NCI-H1930 (cell line): ENCODE measurements at places on chromosomes 12 and 14.

DNA sequence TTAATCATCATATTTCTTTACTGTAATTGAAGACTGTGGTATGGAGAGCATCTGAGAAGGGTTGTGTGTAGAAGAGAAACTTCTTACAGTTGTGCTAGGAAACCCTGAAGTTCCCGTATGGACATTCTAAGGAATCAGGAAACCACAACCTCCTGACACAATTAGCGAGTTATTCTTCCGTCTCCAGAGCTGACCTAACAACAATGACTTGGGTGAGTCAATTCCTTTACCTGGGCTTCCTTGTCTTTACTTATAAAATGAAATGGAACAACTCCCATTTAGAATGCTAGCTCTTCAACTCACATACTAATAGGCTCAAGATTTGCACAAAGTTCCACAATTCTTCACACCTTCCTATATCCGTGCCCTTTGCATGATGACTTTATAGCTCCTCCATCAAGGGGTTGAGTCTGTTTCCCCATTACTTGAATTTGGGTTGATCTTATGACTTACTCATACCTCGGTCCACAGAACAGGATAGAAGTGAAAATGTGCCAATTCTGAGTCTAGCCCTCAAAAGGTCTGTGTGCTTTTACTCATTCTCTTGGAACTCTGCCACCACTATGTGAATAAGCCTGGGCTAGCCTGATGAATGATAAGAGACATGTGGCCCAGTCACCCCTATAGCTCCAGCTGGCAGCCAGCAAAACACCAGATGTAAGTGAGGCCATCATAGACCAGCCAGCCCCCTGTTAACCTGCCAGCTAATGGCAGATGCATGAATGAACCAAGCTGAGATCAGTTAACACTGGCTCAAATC is 459.4 kb downstream of the ETNK1 start:
- DNase-seq: no peak

DNA sequence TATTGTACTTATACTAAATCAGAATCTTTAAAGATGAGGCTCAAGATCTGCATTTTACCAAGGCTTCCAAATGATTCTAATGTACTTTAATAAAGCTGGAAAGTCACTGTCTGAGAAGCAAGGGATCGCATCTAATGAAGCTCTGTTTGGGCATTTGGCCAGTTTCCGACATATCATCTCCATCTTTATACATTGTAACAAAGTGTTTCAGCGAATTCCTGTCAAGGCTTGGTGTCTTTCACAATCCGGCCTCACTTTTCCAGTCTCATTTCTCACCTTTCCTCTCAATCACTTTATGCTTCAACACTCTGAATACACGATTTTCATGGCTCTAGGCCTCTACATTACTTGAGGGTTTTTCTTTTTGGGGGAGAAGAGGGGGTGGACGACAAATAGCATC is 27.5 kb upstream of the INSM2 start:
- DNase-seq: no peak

GRCh38 chr12:102769323-102769916 is 147.6 kb downstream of the PAH start:
- no peak for DNase-seq

DNA sequence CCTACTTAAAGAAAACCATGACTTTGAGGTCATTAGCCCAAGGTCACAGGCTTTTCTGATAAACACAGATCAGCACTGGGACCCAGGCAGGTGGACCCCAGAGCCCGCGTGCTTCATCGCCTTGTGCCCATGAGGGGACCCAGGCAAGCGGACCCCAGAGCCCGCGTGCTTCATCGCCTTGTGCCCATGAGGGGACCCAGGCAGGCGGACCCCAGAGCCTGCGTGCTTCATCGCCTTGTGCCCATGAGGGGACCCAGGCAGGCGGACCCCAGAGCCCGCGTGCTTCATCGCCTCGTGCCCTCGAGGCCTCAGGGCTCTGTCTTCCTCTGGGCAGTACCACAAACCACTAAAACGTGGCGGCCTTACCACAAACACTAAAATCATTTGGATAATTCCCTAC is 31.7 kb downstream of the STX2 start:
- no peak for DNase-seq

DNA sequence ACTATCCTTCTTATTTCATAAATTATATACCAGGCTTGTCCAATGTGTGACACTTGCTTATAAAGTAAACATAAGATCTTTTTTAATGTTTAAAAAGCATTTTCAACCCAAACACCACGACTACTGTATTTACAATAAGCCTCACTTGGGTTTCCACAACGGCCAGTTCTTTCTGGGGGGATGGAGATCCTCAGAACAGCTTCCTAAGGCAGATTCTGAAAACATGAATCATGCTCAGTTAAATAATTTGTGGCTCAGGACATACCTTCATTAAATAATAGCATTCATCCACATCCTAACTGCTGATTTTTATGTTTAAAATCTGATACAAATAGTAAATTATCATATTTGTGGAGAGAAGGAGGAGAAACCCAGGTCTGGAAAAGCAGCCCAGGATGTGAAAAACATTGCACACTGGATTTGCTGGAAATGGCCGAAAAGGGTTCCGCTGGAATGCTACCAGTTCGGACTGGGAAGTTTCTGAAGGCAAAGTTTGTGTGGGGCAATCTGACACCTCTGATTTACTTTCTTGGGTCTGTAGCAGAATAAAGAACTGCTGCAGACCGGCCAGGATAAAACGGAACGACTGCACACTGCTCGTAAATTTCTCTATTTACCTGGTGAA is 597 bp downstream of the GLT8D2 start:
- no peak for DNase-seq

DNA sequence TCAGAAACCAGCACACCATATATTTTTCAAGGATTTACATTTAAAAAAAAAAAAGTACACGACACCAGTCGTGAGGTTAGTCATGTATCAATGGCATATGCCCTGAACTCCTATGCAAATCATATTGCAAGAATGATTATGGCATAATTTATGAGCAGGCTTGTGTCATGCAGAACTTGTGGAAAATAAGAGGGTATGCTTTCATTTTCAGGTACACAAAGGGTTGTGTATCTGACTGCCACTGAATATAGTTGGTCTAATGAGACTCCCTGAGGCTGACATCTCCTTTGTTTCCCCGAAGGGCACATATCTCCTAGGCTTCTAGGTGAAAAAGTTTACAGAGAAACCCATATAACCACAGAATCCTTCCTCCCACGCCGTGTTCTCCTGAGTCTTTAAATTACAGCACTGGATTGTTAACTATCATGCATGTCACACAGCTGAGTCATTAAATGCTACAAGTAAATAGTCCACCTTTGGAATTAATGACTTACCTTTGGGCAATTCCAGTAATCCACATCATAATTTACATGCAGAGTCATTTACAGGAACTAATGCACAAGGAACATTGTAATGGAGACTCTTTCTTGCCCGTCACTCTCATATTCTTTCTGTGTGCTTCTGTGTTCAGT is 356.7 kb upstream of the DIO2 start:
- no peak for DNase-seq

- DNase-seq: no peak
Observed at GRCh38 chr12:82047446-82047845, 288.3 kb upstream of the PPFIA2 start.

- DNase-seq: no peak
Observed at GRCh38 chr14:91681893-91682563, 49.9 kb downstream of the CATSPERB start.

- DNase-seq: no peak
Observed at GRCh38 chr14:81849714-81850113, 316.1 kb upstream of the SEL1L start.

DNA sequence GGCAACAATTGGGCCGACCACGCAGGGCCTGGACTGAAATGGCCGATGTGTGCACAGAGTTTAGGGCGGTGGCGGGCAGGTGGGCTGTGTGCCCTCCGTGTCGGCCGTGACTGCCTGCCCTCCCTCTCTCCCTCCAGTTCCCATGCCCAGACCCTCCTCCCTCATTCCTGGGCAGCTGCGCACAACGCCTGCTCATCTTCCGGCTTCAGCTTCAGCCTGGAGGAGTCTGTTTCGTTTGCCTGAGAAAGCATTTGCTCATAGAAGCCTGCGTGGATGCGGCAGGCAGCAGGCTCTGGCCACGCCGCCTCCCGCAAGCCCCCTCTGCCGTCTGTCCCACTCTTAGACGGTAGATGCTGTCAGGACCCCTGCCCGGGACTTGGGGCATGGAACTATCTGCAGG is 47.3 kb upstream of the FZD10 start:
- no peak for DNase-seq

DNA sequence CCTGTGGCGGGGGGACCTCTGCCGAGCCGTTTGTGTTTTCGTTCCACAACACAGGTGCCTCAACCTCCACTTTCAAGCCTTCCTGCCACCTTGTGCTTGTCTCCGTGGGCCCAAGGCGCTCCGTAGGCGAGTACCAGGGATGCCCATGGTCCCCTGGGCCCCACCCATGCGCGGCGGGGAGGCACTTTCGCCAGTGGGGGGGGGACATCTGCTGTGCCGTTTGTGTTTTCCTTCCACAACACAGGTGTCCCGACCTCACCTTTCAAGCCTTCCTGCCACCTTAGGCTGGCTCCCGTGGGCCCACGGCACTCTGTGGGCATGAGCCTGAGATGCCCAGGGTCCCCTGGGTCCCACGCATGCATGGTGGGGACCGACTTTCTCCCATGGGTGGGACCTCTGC is 335.9 kb downstream of the ALG10 start:
- DNase-seq: no peak

DNA sequence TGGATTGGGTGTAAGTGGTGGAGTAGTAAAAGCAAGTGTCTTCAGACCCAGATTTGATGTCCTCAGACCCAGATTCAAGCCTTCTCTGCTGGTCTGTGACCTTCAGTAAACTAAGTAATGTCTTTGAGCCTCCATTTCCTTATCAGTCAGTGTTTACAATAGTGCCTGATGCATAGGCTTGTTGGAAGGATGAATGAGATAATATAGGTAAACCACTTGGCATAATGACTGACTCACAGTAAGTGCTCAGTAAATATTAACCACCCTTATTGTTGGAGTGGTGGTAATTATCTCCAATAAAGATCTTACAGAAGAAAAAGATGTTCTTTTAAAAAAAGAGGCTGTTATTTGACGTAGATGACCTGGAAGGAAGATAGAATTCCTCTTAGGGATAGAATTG is 86.2 kb downstream of the IGF1 start:
- DNase-seq: no peak

DNA sequence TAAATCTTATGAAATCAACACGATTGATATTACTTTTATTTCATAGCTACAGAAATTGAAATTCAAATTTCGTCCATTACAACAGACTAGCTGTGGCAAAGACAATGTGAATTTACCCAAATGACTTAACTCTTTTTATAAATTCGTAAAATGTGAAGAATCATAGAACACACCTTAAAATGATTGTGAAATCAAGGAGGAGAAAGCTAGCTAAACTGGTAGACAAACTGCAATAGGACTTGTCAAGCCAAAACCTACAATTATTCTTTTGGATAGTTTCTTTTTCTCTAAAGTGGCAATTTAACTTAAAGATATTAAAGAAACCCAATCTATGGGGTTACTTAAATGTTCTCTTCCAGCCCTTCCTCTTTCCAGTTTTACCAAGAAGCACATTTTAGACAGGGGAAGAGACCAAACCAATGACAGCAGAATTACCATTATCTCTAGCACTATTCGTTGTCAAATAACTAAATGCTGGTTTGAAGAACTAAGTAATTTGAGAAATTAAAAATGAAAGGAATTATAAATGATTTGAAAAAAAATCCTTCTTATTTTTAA is 807 bp upstream of the SLC16A7 start:
- DNase-seq: no peak

DNA sequence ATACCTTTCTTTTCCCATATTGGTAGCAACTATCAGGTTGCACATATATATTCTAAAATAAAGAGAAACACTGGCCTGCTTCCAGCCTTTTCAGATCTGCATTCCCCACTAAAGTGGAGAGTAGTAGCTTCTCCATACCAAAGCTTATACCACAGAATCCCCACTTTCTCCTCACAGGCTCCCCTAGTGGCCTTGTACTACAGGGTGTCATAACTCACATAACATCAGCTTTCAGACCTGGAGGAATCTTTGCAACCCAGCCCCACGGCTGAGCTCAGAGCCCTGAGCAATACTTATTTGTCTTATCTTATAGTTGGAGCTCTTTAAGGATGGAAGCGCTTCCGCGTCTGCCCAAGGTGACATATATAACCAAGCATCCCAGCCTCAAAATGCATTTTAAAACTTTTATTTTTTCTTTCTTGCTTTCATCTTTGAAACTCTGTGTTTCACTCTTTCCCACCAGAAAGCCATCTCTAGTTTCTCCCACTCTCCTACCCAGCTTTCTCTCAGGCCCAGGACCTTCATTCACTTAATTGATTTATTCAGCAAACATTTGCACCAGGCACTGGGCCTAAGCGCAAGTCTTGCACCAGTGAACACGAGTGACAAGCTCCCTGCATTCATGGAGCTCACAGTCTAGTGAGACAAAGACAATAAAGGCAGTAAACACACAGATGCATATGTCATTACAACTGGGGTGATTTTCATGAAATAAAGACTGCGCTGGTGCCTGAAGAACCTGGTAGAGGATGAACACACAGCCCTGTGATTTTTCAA is 254.7 kb downstream of the IPO8 start:
- peak; percentile 8 for DNase-seq

DNA sequence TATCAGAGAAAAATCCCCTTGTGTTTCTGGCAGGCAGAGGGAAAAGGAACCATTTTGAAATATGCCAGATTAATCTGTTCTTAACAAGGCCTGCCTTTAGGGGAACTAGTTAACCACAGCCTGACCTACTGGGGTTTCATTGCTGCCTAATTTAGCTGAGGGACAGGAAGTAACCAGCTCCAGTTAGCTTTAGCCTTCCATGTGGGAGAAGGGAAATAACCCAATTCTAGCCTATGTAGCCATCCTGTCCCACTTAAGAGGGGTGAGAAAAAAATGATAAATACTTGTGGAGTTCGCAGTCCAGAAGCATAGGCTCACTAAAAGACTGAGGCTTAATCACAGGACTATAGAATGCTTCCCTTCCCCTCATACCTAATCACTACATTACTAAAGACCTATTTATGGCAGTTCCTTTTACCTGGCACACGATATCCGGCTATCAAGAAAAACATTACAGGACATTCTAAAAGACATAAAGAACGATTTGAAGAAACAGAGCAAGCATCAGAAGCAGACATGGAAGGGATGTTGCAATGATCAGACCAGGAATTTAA is 22.8 kb downstream of the COX8C start:
- no peak for DNase-seq

GRCh38 chr12:3207175-3207574 is 130.0 kb downstream of the TSPAN9 start:
- DNase-seq: no peak

DNA sequence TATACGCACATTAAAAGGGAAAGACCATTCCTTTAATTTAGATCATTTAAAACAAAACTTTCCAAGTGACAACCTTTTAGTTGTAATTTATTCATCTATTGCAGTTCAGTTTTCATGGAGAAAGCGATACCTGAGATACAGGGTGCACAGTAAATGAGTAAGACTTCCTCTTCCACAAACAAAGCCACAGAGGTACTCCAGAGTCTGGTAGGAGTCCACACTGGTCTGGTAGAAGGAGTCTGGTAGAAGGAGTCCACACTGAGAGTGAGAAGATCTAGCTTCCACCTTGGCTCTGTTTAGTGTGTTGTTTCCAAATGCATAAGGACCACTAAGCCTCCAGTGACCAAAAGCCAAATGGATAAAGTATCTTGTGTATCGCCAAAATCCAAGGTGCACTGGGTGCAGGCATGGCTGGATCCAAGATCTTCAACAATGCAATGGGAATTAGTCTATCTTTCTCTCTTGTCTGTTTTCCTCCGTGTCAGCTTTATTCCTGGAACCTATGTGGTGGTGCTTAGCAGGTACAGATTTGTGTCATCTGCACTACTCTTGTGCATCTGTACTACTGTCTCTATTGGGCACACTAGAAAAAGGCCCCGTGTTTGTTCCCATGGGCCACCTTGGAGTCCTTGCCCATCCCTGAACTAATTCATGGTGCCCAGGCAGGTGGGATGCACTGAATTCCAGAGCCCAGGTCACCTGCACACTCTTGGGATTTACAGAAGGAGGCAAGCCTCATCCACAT is 331.1 kb downstream of the BCL11B start:
- no peak for DNase-seq
